Hepatic stellate cell (primary cell): ENCODE measurements at places on chromosomes 1 and 21.

DNA sequence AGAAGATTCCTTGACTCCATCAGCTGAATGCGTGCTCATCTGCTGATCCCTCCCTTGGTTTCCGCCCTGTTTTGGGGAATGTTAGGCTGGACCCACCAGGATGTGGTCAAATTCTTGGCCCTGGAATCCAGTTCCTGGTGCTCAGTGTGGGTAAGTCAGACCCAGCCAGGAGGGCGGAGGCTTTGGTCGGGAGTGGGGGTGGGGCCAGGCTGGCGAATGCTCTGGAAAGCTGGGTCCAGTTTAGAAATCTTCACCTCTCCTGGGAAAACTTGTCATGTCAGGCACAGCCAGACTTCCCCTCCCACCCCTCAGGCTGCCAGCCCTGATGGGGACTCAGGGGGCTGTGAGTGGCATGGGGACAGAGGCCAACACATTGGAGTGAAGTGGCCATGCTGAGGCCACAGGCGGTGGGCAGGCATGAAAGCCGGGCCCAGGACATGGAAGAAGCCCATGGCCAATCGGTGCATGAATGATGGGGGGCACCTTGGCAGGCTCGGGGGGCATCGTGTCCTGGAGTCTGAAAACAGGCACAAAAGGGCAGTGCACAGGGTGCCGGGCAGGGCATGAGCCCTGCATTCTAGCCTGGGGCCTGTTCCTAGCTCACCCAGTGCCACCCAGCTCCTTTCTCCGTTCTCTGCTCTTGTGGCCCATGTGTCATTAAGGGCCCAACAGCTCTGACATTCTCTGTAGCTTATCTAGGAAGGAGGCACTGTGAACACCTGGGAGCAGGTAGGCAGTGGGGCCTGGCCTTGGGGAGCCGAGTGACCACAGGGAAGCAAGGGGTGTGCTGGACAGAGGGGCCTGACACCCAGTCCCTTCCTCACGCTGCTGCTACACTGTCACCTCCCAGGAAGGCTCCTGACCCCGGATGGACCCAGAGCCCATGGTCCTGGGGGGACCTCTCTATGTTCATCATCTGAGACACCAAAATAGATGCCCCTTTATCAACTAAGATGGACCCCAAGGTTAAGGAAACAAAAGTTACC, 14.6 kb upstream of the PADI1 start:
- peak; percentile 96 for DNase-seq

GRCh38 chr1:234136073-234136472, 231.6 kb downstream of the SLC35F3 start:
- no peak for DNase-seq

GRCh38 chr1:209769171-209769904, 13.5 kb downstream of the TRAF3IP3 start:
- peak; percentile 90 for DNase-seq

DNA sequence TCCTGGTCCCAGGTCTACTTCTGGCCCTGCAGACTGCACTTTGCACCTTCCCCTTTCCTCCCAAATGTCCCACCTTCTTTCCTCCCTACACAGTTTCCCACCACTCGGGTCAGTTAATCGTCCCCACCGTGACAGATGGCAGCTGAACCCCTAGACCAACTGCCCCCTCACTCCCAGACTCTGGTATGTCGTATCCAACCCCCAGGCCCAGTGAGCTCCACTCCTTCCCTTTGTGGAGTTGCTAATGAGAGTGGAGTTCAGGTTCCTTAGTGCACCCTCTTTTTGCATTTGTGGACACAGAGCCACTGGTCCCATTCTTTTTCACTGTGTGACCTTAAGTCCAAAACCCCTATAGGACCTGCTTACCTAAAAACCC, 1.8 kb downstream of the MAN1C1 start:
- DNase-seq = no peak

- no peak for DNase-seq
Measured at GRCh38 chr1:82032068-82032467, 231.3 kb downstream of the ADGRL2 start.

- no peak for DNase-seq
Measured at GRCh38 chr1:119908661-119909060, 12.3 kb upstream of the ADAM30 start.

GRCh38 chr1:245428681-245429080, 273.9 kb downstream of the KIF26B start:
- no peak for DNase-seq

DNA sequence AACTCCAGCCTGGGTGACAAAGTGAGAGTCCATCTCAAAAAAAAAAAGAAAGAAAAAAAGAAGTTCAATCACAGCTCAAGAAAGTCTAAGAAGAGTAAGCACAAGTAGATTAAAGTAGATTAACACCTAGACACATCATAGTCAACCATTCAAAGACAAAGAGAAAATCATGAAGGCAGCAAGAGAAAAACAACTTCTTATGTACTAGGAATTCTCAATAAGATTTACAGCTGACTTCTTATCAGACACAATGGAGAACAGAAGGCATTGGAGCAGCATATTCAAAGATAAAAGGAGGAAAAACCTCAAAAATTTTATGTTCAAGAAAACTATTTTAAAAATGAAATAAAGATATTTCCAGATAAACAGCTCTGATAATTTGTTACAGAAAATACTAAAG, 147.3 kb downstream of the LBR start:
- DNase-seq = no peak

DNA sequence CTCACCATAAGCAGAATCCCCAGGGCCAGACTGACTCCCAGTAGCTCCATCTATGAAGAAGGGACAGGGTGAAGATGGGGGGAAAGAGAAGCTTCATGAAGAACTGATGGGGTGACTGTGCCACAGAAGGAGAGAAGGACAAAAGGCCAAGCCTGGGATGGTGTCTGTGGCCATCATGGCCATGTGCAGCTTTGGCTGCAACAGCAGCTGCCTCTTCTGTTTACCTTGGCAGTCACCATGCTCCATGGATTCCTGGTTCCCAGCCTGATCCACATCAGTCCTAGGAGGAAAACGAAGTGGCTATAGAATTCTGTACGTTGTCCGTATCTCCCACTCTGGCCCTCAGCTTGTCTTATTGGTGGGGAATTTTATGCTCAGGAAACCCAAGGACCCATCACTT, 12.0 kb downstream of the SEMA6C start:
- no peak for DNase-seq

- DNase-seq = no peak
Measured at GRCh38 chr1:22184892-22185612, 42.2 kb upstream of the WNT4 start.

DNA sequence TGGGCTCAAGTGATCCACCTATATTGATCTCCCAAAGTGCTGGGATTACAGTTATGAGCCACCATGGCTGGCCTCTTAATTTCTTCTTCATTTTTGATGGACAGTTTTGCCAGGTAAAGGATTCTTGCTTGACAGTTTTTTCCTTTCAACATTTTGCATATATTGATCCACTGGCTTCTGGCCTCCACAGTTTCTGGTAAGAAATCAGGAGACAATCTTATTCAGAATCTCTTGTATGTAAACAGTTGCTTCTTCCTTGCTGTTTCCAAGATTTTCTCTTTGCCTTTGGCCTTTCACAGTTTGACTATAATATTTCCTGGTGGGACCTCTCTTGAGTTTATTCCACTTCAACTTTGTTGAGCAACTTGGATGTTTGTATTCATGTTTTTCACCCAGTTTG, 20.1 kb upstream of the KLF18 start:
- DNase-seq = no peak

GRCh38 chr1:204426971-204427701, 15.5 kb upstream of the PPP1R15B start:
- DNase-seq = no peak
